ENCODE measurements at places on chromosomes 3 and 15.

GRCh38 chr3:119891944-119892721 is 110.2 kb downstream of the NR1I2 start:
- DNase-seq, result peak; percentile 68

DNA sequence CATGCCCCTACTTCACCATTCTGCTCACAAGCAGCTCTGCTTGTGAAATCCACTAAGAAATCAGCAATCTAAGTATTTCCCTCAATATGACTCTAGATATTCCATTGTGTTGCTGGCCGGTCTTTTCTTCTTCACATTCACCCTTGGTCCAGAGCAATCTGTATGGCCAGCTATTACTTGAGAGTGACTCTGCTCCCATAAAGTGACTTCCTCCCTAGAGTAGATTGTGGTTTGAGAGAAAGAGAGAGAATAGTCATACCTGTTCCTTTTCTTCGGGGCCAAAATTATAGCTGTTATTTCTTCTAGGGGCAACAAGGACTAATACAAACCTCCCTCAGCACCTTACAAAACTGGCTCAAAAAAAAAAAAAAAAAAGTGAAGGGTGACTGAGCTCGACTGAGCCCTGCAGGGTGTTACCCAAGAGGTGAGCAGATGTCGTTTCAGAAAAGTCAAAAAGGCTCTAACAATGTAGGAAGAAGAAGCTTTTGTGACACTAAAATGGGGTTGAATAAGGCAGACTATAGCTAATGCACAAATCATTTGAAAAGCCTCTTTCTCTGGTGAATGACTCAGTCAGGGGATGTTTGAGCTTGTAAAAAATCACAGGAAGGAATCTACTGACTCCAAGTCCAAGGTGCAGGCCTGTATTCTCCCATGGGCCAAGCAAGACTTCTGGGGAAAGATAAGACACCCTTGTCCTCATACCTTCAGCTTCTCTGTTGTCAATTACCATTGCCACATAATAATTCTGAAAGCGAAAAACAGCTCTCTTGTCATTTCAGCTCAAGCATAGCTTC is 161.0 kb upstream of the SLC24A5 start:
- DNase-seq, result no peak

DNA sequence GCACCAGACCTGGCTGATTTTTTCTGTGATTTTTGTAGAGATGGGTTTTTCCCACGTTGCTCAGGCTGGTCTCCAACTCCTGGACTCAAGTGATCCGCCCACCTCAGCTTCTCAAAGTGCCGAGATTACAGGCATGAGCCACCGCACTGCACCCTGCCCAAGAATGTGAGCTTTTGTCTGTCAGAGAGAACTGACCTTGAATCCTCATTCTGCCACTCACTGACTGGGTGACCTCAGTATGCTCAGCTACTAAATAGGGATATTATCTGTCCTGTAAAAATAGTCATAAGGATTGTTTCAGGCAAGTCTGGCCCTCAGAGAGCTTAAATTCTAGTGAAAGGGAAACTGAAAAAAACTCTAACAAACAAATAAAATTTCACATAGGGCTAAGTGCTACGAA is 2.1 kb upstream of the RFT1 start:
- DNase-seq, result no peak

DNA sequence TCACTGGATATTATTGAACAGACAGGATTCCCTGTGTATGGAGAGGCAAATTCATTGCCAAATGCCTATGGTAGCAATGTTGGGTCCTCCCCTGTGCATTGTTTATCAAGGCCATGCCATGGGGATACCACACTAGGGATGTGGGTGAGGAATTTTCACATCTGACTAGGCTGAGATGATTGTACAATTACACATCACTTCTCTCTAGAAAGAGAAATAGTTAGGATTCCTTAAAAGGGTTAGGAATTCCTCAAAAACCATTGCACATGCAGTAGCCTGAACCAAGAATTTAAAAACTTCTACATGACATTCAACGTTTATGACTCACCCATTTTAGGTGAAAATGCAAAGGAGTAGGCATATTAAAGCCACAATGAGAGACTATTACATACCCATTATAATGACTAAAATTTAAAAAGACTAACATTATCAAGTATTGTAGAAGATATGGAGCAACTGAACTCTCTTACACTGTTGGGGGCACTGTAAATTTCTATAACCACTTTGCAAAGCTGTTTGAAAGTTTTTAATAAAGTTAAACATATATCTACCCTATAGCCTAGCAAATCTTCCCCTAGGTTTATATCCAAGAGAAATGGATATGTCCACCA is 175.9 kb downstream of the THRB start:
- DNase-seq, result no peak

- DNase-seq, result no peak
Observed at GRCh38 chr3:39038165-39038564, 13.6 kb downstream of the SCN11A start.

- no peak for DNase-seq
Observed at GRCh38 chr15:38053776-38054175, 119.3 kb downstream of the TMCO5A start.

GRCh38 chr3:105431200-105431599 is 64.5 kb downstream of the ALCAM start:
- DNase-seq, result no peak

GRCh38 chr3:151905647-151906046 is 32.2 kb downstream of the SUCNR1 start:
- no peak for DNase-seq

DNA sequence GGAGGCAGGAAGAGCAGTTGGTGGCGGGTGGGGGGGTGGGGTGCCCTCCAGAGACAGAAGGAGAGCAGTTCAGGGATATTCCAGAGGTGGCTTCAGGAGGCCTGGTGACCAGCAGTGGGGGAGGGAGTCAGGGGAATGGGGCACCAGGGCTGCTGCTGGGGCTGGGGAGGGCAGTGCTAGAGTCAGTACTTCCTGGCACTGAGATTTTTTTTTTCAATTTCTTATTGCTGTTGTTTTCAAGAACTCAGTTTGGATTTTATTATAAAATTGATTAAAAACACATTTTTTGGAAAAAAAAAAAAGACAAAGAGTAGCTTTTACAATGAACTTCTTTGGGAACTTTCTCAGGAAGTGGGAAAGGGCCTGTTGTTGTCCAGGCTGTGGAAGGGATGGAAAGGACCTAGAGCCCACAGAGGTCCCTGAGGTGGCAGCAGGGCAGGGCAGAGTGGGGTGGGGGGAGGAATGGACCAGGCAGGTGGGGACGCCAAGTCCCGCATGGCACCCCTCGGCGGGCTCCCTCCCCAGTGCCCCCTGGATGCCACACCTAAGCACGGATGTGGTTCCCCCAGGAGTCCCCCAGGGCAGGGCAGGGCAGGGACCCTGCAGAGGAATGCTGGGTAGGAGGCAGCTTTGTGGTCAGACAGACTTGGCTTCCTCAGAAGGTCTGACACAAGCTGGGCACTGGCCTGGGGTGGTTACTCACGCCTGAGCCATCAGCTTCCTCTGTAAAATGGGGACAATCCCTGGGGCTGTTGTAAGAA is 8.5 kb upstream of the ANPEP start:
- no peak for DNase-seq

GRCh38 chr3:56830884-56831283 is 29.1 kb upstream of the ARHGEF3 start:
- DNase-seq, result no peak

GRCh38 chr3:31039145-31039544 is 144.7 kb upstream of the GADL1 start:
- no peak for DNase-seq

DNA sequence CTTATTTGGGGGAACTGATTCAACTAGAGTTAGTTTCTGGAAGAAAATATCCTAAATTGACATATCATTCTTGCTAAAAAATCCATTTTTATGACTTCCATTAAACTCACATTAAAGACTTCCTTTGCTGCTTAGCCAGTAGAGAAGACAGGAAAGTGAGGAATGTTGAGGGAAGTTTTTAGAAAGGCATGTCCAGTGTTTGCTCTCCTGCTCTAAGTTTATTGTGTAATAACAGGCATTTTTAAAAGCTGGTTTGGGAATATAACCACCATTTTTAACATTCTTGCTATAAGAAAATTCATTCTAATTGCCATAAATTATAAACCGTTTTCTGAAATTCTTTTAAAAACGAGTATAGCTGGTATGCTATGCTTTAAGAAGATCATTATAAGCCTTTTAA is 428.0 kb downstream of the RAP2B start:
- DNase-seq, result no peak

DNA sequence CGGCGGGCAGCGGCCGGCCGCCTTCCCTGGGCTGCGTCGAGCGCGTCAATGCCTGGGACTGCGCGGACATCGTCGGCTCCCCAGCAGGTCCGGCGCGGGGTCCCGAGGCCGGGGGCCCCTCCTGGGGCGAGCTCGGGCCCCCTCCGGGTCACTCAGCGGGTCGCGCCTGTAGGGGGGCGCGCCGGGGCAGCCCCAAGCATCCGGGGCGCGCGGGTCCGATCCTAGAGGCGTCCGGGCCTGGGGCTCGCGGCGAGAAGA is 725 bp downstream of the TLE3 start:
- no peak for DNase-seq

GRCh38 chr3:5494905-5495519 is 307.5 kb downstream of the EDEM1 start:
- DNase-seq, result no peak

DNA sequence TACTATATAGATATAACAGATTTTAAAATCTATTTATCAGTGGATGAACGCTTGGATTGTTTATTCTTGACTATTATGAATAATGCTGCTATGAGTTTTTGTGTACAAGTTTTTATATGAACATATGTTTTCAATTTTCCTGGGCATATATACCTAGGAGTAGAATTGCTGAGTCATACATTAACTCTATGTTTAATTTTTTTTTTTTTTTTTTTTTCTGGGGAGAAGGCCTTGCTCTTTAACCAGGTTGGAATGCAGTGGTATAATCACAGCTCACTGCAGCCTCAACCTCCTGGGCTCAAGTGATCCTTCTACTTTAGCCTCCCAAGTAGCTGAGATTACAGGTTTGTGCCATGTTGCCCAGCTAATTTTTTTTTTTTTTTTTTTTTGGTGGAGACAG is 9.1 kb downstream of the CIDEC start:
- DNase-seq, result no peak

- no peak for DNase-seq
Observed at GRCh38 chr15:91259077-91259476, 159.0 kb downstream of the SV2B start.

DNA sequence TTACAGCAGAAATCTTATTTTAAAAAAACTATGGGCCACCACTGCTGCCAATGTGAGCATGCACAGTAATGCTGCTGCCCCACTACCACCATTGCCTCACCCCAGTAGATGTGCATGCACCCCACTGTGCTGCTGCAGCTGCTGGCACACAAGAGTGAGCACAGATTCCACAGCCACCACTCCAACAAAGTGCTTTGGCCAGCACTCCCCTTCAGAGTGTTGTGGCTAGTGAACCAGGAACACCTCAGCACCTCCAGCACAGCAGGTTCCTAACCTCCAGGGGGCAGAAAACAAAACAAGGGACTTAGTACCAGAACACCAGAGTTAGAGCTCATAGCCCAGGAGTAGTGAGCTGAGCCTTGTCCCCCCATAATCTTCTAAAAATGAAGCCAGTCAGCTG is 629.6 kb downstream of the PYDC2 start:
- DNase-seq, result no peak

DNA sequence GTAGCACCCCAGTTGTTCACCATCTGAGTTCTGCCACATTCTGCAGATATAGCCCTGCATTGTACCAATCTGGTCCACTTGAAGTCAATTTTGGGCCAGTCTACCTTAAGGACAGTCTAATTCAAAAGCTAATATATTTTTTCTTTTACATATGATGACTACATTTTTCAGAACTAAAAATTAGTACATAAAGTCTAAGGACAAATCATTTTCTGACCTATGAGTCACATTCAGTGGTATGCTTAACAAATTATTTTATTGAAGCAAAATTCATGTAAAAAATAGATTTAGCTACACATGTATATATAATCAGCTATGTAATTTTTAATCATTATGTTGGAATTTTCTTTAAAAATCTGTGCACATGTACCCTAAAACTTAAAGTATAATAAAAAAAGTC is 52.1 kb upstream of the IL12A start:
- no peak for DNase-seq

DNA sequence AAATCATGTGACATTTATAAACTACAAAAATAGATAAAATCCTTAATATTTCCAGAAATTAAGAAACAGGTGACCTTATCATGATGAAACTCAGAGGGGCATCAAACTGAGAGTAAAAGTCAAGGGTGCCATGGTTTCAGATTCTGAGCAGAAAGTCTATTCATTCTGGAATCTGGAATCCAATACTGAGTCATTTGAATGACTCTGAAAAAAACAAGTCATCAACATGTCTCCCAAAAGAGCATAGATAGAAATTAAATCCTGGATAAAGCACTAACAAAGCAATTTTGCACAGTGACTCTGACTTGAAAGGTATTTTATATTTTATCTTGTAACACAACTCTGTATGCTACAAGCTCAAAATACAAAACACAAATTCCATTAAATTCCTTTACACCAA is 23.4 kb downstream of the STAC start:
- no peak for DNase-seq

Measured in naive thymus-derived CD4-positive, alpha-beta T cell (primary cell).